ENCODE measurements at places on chromosomes 4 and X.

- no peak for DNase-seq
Observed at GRCh38 chr4:168777277-168777965, 232.6 kb downstream of the CBR4 start.

DNA sequence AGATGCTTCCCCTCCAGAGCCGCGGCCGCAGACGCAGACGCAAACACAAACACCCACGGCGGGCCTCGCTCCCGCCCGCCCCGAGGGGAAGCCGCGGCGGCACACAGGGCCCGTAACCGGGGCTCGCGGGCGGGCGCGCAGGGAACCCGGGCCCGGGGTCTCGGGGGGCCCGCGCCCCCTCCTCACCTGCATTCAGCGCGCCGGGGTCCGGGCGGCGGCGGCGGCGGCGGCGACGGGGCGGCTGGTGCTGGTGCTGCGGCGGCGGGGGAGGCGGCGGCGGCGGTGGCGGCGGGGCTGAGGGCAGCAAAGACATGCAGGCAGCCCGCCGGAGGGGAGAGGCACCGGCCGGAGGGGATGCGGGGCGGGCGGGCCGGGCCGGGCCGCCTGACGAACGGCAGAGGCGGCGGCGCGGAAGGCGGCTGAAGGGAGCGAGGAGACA is 255 bp upstream of the CNOT6L start:
- DNase-seq = peak; percentile 55

DNA sequence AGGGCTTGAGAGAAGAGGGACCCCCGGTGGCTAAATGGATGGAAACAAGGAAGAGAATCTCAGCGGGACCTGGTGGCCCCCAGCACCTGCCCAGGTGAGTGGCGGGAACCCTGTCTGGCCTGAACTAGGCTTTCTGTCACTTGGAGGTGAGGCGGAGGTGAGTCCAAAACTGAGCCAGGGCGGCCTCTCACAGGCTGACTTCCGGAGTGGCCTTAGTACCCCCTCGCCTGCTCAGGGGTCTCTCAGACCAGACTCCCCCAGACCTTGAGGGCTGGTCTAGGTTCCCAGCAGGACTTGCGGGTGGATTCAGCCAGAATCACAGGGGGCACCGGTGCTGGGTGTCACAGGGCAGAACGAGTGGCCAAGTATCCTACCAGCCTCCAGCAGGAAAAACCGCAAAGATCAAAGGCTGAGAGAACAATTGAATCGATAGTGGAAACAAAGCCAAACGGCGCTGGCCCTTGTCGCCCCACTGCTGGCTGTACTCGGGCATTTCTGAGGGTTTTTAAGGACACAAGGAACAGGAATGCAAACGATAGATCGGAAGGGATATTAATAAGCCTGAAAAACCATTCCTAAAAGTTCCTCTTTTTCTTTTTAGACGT is 67.8 kb downstream of the WFS1 start:
- no peak for DNase-seq

- no peak for DNase-seq
Observed at GRCh38 chrX:115906276-115906675, 264.3 kb upstream of the AGTR2 start.

DNA sequence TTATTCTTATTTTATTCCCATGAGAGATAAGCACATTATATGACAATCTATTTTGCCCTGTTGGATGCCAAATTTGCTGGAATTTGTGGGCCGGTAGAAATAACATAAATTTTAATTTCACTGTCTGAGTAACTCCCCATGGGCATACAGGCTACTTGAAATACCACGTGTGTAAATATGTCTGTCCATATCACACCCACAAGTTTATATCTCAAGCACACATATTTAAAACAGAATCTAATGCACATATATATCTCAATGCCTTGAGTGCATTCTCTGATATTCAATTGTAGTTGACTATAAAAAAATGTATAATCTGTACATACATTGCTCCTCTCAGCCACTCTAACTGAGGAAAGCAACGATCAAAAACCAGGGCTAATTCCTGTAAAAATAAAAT is 51.2 kb downstream of the PPARGC1A start:
- DNase-seq = no peak

DNA sequence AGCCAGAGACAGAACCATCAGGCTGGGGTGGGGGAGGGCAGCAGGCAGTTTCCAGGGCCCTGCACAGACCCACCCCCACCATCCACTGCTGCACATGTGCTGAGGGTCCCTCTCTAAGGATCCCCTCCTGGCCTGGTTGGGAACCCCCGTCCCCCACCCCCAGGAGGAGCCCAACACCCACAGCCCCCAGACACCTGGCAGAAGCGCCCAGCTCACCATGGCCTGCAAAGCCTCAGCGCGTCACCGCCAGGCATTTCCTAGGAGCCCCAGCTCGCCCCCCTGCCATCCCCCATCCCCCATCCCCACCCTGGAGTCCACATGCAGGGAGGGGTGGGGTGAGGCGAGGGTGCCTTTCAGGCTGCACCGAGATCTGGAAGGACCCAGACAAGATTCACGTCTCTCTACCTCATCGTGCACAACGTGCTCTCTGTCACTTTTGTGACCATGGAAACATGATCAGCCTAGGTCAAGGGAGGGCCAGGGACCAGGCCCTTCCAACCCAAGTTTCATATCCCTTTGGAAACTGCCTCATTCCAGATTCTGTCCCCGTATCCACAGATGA is 9.3 kb downstream of the MXD4 start:
- no peak for DNase-seq

DNA sequence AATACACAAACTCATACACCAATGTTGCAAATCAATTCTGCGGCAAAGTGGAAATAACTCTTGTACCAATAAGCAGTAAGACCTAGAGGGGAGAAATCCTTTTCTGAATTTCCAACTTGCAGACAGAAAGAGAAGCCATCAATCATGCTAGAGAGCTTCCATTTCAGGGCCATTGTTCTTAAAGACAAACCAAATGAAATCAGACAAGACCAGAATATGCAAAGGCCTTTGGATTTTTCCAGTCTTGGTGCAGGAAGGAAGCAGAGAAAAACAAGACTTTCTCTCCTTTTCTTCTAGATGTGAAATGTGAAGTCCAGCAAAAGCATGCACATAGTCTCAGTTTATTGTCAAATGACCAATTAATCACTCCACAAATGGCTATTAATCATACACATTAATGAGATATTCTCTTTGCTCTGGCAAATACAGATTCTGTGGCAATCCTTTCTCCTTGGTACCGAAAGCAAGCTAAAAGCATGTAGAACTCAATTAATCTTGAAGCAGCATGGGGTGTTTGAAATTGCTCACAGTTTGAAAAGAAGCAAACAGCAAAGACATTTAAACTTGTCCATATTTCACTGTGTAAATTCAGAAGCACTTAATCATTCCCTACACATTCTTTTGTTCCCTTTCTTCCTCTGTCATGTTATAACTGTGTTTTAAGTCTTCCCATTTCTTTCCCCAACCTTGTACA is 466.1 kb downstream of the GPAT3 start:
- no peak for DNase-seq

DNA sequence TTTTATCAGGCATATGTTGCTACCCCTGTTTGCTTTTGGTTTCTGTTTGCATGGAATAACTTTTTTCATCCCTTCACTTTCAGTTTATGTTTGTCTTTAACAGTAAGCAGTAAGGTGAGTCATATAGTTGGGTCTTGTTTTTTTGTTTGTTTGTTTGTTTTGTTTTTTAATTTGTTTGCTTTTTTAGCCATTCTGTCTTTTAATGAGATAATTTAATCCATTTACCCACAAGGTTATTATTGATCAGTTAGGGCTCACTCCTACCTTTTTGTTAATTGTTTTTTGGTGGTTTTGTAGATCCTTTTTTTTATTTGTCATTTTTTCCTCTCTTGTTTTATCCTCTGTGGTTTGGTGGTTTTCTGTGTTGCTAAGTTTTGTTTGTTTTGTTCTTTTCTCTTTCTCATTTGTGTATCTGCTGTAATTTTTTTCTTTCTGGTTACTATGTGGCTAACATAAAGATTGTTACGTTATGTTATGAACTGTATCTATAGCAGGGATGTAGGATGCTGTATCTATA is 379.5 kb upstream of the MAD2L1 start:
- DNase-seq = no peak

DNA sequence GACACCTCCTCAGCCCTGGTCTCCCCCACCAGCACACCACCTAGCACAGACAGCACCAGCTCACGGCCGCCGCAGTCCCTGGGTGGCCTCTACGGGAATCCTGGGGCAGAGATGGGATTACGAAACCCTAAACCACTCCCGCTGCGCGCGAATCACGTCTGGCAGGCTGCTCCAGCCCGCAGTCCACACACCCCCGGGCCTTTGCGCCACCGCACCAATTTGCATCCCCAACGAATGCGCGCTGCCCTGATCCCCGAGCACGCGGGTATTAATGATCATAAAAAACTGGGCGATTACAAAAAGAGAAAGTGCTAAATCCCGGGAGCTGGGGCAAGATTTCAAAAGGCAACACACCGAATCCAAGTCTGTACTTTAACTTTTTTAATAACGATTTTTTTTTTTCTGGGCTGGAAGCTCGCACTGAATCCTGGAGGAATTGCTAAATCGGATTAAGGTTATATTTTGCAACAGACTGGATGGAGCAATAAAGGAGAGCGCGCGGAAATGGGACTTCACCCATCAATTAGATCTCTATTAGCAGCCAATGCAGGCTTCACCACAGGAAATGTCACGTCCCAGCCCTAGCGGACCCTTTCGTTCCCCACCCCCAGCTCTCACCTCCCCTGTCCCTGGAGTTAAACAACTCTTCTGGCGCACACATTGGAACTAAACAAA is 69.8 kb upstream of the TMEM33 start:
- DNase-seq = no peak

Data from cerebellum (tissue), 4 donors.